Esophagus muscularis mucosa (tissue), 4 donors: ENCODE measurements at places on chromosomes 7 and 10.

DNA sequence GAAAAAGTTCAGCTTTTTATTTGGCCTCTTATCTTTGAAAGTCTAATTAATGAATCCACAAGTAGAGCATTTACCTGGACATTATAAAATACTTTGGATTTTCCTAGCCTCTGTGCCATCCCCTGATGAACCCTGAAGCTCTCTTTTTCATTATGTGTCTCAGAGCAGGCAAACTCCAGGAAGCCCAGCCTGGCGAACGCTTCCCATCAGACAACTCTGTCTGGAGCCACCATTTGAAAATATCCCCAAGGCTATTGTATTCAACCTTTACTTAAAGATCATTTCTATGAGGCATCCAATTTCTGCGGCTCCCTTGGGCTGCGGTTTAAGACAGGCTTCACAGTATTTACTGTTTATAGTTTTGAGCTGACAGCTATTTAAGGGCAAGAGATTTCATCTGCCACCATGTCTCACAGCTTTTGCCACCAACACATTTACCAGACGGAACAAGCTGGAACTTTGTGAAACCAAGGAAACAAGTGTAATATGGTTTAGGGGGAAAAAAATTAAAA is 257.2 kb upstream of the GLI3 start:
- H3K36me3 ChIP-seq, result no peaks in the 10 kb centered on the region
- DNase-seq, result peak; percentile 72
- peaks cover 14% of the 10 kb centered on the region for H3K4me1 ChIP-seq

GRCh38 chr10:44878706-44879530 is 32.2 kb upstream of the TMEM72 start:
- H3K27ac ChIP-seq, result peak overlapping the region; percentile 83
- H3K4me1 ChIP-seq, result peaks cover 22% of the 10 kb centered on the region
- H3K36me3 ChIP-seq, result no peaks in the 10 kb centered on the region

DNA sequence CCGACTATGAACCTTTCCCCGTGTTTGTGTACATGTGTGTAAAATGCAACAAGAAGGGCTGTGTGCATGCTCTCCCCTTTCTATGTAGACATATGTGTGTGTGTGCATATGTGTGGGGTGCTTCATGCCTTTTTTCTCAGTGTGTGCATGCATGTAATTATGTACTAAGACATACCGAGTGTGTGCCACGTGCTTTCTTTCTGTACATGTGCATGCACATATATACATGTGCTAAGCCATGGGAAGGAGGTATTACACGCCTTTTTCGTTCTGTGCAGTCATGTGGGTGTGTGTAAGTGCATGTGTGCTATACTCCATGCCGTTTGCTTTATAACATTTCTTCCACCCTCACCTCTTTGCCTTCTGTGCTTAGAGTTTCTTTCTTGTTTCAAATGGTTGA is 544.3 kb downstream of the TNS3 start:
- H3K27me3 ChIP-seq, result no peaks in the 10 kb centered on the region
- no peak overlapping the region for H3K27ac ChIP-seq
- peaks cover 32% of the 10 kb centered on the region for H3K4me1 ChIP-seq
- peak; percentile 66 for DNase-seq
- no peak overlapping the region for H3K4me3 ChIP-seq

DNA sequence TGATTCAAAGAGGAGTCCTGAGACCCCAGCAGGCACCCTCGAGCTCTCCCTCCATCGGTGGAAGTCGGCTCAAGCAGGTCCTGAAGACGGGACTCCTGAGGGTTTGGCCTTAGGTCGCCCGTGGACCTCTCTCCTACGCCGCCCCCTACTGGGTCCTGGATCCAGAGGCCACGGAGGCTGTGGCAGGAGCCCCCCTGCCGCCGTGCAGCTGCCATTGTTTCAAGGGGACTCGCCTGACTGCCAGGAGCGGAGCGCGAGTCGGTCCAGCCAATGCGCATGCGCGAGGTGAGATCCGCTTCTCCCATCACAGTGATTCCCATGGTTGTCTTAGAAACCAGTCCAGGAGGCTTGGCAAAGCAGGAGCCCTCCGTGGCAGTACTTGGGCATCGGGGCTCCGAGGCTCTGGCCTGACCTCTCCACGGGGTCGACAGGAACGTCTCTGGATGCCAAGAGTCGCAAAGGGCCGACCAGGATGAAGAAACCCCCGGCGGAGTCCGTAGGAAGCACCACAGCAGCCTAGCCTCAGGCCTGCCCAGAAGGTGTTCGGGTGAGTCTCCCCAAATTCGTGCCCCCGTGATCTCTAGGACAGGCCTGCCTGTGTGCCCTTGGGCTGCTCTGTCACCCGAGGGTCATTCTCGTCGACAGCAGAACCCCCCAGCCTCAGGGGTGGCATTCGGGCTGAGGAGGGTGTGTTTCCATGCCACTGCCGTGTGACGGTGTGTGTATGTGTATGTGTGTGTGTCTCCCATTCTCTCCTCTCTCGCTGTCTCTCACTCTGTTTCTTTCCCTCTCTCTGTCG is 322.3 kb downstream of the ZNF716 start:
- H3K27me3 ChIP-seq, result no peaks in the 10 kb centered on the region
- H3K27ac ChIP-seq, result no peak overlapping the region
- H3K4me3 ChIP-seq, result no peak overlapping the region
- DNase-seq, result no peak
- H3K4me1 ChIP-seq, result no peaks in the 10 kb centered on the region

DNA sequence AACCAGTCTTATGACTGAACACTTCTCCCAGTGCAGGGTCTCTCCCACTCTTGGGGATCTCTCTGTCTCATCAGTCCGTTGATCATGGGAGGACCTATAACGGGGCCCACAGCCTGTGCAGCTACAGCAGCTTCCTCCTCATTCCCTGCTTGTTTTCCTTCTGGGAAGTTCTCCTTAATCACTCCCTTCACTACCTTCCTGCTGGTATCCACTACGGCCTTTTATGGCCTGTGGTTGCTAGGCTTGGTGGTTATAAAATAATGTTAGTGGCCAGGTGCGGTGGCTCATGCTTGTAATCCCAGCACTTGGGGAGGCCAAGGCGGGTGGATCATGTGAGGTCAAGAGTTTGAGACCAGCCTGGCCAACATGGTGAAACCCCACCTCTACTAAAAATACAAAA is 3.5 kb upstream of the ZNF282 start:
- H3K27me3 ChIP-seq, result no peaks in the 10 kb centered on the region
- peaks cover 13% of the 10 kb centered on the region for H3K4me1 ChIP-seq
- no peaks in the 10 kb centered on the region for H3K36me3 ChIP-seq
- H3K4me3 ChIP-seq, result no peak overlapping the region

- no peaks in the 10 kb centered on the region for H3K27me3 ChIP-seq
- H3K36me3 ChIP-seq, result no peaks in the 10 kb centered on the region
- no peak overlapping the region for H3K27ac ChIP-seq
- H3K4me3 ChIP-seq, result no peak overlapping the region
- no peak for DNase-seq
Observed at GRCh38 chr7:43669286-43670081, 59.8 kb downstream of the COA1 start.

GRCh38 chr7:140977741-140978140 is 37.0 kb downstream of the MRPS33 start:
- H3K27me3 ChIP-seq, result no peaks in the 10 kb centered on the region
- no peaks in the 10 kb centered on the region for H3K36me3 ChIP-seq
- no peak overlapping the region for H3K27ac ChIP-seq
- no peaks in the 10 kb centered on the region for H3K4me1 ChIP-seq
- H3K4me3 ChIP-seq, result no peak overlapping the region
- no peak for DNase-seq

DNA sequence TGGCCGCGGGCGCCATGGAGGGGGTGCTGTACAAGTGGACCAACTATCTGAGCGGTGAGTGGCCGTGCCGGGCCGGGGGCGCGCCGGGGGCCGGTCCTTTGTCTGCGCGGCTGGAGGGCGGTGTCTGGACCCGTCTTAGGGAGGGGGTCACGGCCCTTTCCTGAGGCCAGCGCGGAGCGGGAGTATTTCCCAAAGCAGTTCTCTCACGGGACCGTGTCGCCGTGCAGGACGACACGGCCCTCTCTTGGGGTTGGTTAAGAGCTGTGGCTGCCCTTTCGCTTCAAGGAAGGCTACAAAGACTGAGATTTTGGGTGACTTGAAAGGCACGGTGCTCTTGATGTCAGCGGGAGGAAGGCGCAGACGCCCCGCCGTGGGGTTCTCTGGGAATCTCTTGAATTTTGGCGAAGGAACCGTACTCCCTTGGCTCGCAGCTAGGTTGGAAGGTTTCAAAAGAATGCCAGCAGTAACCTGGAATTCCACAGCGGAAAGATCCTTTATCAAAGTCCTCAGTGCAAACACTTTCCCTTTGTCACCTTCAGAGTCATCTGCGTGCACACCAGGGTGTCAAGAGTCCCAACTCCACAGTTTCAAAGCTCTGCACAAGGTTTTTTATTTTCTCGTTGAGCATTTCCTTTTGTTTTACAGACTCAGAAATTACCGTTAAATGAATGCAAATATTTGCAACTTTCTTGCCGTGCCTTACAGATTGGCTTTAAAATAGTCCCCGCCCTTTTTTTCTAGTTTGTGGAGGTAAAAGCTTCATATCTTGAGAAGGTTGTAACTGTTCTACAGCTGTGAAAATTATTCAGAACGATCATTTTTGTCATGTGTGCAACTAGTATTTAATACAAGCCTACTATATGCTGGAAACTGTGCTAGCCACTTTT is 780 bp downstream of the PLEKHA8 start:
- peaks cover 54% of the 10 kb centered on the region for H3K4me1 ChIP-seq
- no peak for DNase-seq
- no peaks in the 10 kb centered on the region for H3K36me3 ChIP-seq

GRCh38 chr7:35630024-35630972 is 64.6 kb downstream of the HERPUD2 start:
- no peaks in the 10 kb centered on the region for H3K27me3 ChIP-seq
- DNase-seq, result no peak
- H3K4me1 ChIP-seq, result peaks cover 3% of the 10 kb centered on the region

DNA sequence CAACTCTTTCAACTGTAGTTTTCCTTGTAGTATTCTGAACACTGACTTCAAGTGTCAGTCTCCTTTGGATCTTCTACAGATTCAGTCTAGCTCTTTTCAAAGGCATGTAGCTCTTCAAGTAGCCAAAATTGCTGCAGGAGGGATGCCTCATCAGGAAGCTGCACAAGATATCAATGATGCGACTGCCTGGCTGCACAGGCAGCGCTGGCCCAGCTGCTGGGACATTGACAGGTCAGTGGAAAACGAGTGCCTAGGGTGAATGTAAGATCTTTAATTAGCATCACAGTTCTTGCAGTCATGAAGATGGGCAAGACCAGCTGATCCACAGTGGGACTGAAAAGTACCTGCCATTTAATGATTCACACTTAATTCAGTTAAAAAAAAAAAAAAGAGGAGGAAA is 167.6 kb downstream of the ANK3 start:
- H3K27me3 ChIP-seq, result no peaks in the 10 kb centered on the region
- no peak overlapping the region for H3K27ac ChIP-seq
- H3K36me3 ChIP-seq, result no peaks in the 10 kb centered on the region

GRCh38 chr10:50316174-50316573 is 64.9 kb upstream of the ASAH2 start:
- no peaks in the 10 kb centered on the region for H3K27me3 ChIP-seq
- no peak overlapping the region for H3K4me3 ChIP-seq
- H3K27ac ChIP-seq, result no peak overlapping the region
- peaks cover under 1% of the 10 kb centered on the region for H3K36me3 ChIP-seq

DNA sequence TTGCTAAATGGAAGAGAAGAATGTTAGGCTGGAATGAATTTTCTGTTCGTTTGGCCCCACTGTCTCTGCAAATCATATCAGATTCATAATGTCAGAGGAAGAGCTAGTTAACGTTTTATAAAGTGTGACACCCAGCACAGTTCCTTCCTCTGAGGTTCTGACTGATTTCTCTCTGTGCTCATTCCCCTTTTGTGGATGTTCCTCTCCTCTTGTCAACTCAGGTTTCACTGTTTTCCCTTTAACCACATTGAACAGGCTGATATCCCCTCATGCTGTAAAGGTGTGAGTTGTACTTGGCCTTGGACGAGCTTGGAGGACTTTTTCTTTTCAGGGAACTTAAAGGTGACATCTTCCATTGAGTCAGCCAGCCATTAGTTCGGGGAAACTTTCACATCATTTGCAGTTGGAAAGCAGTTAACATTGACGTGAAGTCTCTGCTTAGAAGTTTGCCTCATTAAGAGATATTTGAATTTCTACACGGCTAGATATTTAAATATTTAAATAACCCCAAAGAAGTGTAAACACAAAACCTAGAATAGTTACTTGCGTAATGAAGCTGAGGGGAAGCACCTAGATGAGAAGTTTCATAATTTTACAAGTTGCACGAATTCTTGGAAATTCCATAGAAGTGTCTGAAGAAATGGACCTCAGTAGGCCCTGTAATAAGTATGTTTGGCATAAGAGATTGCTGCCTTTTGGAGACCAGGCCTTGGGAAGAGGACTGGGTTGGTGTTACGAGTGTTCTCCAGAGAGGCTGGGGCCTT is 101.5 kb upstream of the EGR2 start:
- no peaks in the 10 kb centered on the region for H3K36me3 ChIP-seq
- peaks cover 2% of the 10 kb centered on the region for H3K4me1 ChIP-seq
- H3K27ac ChIP-seq, result no peak overlapping the region
- no peak for DNase-seq

GRCh38 chr10:111705021-111705420 is 478.5 kb downstream of the GPAM start:
- no peaks in the 10 kb centered on the region for H3K4me1 ChIP-seq
- H3K27ac ChIP-seq, result no peak overlapping the region
- no peak overlapping the region for H3K4me3 ChIP-seq
- DNase-seq, result no peak

DNA sequence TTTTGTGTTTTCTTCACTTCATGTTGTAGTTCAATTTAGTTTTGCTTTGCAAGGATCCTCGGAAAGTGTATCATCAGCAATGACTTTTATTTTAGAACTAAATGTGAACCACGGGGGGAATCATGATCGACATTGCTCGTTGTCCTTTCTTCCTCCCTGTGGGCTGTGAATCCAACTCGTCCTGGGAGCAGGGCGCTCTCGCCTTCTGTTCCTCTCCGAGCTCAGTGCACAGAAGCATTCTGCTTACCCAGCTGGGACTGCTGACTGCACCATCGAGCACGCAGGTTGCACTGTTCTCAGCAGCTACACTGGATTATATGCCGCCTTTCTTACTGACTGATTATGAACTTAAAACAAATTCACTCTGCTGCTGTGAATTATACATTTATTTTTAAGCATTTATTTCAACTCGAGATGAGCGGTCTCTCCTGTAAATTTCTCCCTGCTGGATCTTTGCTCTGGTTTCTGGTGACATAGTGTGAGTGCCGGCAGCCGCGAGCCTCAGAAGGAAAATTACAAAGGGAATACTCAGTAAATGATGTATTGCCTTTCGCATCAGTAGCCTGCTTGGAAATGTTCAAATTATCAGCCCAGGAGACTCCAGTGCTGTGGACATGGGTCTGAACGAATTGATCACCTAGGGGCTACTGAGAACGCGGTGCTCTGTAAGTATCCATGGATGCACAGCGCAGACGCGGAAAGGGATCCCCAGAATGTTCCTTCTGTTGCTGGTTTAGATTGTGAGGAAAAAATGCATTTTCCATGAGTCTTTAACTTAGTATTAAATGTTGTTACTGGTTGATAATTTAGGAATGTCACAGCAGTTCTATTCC is 92.6 kb downstream of the PTPRE start:
- no peaks in the 10 kb centered on the region for H3K36me3 ChIP-seq
- H3K4me1 ChIP-seq, result peaks cover 16% of the 10 kb centered on the region
- no peak overlapping the region for H3K4me3 ChIP-seq
- no peaks in the 10 kb centered on the region for H3K27me3 ChIP-seq
- H3K27ac ChIP-seq, result no peak overlapping the region
